Stimulated activated CD4-positive, alpha-beta T cell treated with anti-CD3 and anti-CD28 coated beads, Interleukin-2, amount 100 ng/mL, for 24 hours (primary cell): ENCODE measurements at places on chromosomes 12 and 14.
A peak's percentile ranks its signal among the peaks of the same experiment; 100 is the strongest.

DNA sequence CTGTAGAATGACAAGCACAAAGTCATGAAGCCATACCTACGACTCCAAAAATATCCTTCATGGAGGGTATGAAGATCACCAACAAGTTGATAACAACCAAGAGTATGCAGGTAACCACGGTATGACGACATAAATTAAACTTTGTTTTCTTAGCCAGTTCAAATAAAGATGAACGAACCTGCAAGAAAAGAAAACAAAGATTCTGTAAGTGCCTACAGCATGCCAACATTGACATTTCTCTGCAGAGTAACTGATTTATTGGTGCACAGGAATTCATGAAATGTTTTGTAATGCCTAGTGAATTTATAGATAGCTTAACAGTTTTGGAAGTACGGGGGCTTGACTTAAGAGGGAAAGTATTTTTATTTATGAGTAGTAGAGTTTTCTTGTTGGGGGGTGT, 71.0 kb downstream of the SLC38A1 start:
- no peak for DNase-seq

DNA sequence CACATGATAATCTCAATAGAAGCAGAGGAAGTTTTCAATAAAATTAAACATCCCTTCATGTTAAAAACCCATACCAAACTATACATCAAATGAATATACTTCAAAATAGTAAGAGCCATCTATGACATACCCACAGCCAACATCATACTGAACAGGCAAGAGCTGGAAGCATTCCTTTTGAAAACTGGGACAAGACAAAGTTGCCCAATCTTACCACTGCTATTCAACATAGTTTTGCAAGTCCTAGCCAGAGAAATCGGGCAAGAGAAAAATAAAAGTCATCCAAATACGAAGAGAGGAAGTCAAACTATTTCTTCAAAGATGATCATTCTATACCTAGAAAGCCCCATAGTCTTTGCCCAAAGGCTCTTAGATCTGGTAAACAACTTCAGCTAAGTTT, 454.7 kb upstream of the PRICKLE1 start:
- DNase-seq: no peak

DNA sequence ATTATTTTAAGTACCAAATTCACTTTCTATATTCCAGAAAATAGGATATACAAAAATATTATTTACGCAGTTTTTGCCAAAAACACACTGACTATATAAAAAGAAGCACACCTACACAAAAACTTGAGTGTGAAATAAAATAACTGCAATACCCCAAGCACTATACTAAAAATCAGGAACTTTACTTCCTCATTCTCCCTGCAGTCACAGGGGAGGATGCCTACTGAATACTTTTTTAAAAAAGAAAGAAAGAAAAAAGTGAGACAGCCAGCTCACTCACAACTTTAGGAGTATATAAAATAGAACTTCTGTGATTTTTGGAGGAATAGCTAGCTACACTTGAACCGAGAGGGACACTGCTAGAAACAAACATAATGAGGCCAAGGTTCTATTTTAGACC, 12.2 kb downstream of the RPS6KA5 start:
- DNase-seq: no peak

DNA sequence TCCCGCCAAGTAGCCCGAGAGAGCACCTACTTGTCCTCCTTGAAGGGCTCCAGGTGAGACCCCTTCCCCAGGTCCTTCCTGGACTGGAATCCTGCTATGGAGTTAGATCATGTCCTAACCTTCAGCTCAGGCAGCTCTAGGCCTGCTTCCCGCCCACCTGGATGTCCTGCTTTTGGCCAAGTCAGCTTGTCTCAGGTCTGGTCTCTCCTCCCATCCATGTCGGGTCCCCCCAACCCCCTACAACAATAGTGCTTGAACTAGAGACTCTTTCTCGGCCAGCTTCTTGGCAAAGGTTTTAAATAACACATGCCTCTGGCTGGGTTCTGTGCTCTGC, 3.6 kb downstream of the NAB2 start:
- DNase-seq: no peak

GRCh38 chr14:23573384-23574015, 5.1 kb downstream of the JPH4 start:
- no peak for DNase-seq

GRCh38 chr12:105676694-105677093, 346.2 kb downstream of the C12orf75 start:
- DNase-seq: no peak

DNA sequence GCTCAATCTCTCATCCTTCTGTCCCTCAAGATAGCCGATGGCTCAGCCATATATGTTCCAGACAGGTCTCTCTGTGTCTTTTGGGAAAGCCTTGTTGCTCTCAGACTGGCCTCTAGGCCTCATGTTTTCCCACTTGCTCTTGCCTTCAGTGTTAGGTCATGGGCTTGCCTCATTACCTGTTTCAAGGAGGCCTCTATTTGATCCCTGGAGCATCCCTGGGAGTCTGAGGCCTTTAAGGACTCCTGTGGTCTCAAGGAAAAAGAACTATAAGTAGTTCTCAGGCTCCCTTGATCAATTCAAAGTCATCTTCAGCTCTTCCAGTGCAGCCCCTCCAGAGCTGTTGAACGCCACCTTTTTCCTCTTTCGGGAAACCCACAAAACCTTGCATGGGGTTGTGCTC, 47.9 kb downstream of the NTF3 start:
- no peak for DNase-seq

DNA sequence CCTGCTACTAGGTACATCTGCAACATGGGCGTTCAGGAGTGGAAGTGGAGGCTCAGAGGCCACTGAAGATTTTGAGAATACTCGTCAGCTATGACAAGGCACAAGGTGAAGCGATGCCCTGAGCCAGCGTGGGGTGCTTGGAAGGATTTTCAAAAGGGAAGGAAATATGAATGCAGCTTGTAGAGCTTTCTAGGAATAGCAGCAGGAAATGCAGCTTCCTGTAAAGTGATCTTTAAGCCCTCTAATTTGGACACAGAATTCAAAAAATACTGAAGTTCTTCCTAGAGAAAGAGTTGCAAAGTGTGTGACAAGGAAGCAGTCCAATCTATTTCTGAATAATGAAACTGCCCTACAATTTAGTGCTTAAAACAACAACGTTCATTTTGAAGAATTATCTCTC, 13.2 kb upstream of the C1S start:
- no peak for DNase-seq

GRCh38 chr12:56760460-56760859, 2.7 kb upstream of the HSD17B6 start:
- no peak for DNase-seq

- DNase-seq: no peak
These were observed 66.4 kb downstream of the PPM1A start for GRCh38 chr14:60315196-60315990.

GRCh38 chr12:26948309-26948708, 10.0 kb downstream of the FGFR1OP2 start:
- DNase-seq: no peak

- DNase-seq: no peak
These were observed 20.7 kb downstream of the LGR5 start for GRCh38 chr12:71460318-71460717.

DNA sequence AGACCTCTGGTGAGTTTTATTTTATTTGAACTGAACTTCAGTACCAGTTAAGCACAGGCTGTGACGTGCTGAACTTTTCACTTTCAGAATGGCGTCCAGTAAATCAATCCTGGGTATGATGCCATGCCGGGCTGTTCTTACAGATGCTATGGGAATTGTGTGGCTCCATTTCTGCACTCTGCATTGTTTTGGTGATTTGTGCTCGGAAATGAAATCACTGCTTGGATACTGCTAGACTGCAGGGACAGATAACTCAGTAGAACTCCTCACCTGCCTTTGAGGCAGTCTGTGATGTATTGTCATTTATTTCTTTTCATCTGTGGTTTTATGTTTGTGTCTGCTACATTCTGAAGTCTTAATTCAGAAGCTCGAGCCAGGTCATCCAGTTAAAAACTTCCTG, 172.7 kb downstream of the PTPN11 start:
- DNase-seq: no peak

- DNase-seq: peak; percentile 38
These were observed 20.0 kb downstream of the CKAP4 start for GRCh38 chr12:106227641-106228319.

GRCh38 chr14:37168721-37169120, 3.7 kb downstream of the SLC25A21 start:
- DNase-seq: no peak

GRCh38 chr14:34018564-34019244, 67.8 kb upstream of the EGLN3 start:
- peak; percentile 19 for DNase-seq

- no peak for DNase-seq
These were observed 8.4 kb downstream of the KRT8 start for GRCh38 chr12:52896190-52897100.

- no peak for DNase-seq
These were observed 38.3 kb downstream of the SLC6A15 start for GRCh38 chr12:84874125-84874824.

DNA sequence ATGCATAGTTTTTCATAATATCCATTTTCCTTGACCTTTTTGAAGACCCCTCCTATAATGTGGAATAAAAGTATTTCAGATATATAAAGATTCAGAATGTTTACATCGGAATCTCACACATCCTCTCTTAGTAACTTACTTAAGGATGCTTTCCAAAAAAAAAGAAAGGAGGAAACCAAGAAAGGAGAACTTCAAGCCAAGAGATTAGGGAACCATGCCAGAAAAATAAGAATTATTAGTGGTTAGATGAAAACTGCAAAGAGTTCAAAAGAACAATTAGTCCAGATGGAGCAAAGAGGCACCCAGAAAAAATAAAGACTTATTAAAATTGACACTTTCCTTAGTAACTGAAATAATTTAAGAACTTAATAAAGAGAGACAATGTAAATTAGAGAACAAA, 179.2 kb downstream of the DUSP6 start:
- no peak for DNase-seq

GRCh38 chr14:68543516-68543915, 249.4 kb downstream of the ZFP36L1 start:
- DNase-seq: no peak

DNA sequence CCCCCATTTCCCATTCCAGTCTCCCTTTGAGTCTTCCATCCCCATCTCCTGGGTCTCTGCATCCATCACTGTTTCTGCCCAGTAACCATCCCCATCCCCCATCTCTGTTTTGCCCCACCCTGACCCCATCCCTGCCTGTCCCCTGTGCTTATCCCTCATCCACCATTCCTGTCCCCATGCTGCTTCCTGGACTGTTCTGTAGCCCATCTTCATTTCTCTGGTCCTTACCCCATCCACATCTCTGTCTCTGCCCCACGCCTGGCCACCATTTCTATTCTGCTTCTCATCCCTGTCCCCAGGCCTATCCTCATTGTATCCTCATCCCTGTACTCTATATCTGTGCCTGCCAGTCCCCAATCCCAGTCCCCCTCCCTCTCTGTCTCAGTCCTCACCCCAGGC, 4.2 kb downstream of the NXPH4 start:
- no peak for DNase-seq

DNA sequence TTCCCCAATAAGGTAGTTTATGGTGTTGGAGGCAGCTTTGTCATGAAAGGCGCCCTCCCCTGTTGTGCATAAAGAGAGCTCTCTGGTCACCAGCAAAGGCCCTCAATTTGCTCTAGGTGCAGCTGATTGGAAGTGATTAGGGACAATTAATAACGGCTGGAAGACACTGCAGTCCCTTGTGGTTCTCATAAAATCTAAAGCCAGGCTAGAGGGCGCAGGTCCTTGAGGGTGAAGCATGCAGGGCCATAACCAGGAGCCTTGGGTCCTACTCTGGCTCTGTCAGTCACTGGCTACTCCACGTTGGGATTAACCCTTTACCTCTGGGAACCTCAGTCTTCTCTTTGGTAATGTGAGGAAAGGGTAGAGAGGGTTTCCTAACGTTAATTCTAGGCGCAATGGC, 1.9 kb downstream of the DAAM1 start:
- DNase-seq: no peak

DNA sequence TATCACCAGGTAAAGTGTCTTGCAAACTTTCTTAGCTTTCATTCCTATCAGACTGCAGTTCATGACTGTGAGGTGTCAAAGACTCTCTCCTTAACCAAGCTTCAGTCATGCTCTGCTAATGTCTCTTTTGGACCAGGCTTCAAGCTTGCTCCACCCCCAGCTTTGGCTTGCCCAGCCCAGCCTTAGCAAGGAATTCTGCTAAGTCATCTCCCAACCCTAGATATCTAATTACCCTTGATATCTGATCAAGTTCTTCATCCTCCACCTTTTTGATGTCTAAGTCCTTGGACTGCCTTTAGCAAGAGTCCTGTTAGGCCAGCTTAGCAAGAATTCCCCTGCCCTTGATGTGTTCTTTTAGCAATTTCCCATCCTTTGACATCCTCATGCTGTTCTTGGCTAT, 108.9 kb upstream of the FGD4 start:
- no peak for DNase-seq

- no peak for DNase-seq
These were observed 77.0 kb upstream of the PLEKHG7 start for GRCh38 chr12:92625639-92626310.

GRCh38 chr12:122976648-122976975, 1.6 kb downstream of the OGFOD2 start:
- DNase-seq: no peak

- peak; percentile 55 for DNase-seq
These were observed 802 bp downstream of the SUSD6 start for GRCh38 chr14:69612014-69612782.

GRCh38 chr12:57764662-57765002, 2.2 kb downstream of the CYP27B1 start:
- peak; percentile 51 for DNase-seq

DNA sequence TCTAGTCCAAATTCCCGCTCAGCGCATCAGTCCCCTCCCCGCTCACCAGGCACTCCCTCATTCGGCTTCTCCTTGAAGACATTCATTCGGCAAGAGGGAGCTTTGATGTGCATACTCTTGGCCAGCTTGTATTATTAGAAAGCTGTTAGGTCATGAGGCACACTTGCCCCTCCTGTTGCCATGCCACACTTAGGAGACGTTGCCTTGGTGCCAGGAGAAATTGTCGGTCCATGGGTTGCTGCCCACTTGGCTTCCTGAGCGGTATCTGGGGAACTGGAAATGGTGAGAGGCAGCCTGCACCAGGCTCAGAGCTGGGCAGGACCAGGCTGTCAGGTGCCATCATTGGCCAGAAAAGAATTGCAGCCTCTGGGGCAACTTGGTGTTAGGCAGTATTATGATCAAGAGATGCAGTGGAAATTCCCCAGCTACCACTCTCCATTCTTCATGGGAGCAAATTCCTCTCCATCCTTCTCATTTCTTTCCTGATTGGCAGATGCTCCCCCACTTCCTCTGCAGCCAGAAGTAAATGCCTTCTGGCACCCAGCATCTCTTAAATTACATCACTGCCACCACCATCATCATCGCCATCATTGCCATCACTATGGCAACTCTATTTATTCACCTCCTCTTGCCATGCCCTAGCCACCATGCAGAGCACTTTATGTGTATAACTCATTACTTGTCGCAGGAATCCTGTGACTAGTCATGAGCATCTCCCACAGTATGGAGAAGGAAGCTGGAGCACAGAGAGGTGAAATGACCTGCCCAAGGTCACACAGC, 12.4 kb downstream of the CABP1 start:
- DNase-seq: no peak

GRCh38 chr12:7156259-7157197, 26.4 kb downstream of the CLSTN3 start:
- DNase-seq: no peak

- no peak for DNase-seq
These were observed 91.6 kb upstream of the PTPRQ start for GRCh38 chr12:80352474-80352873.
